ENCODE measurements at places on chromosomes 11 and 22. TPM values are rescaled to one million over a fixed set of nuclear protein-coding genes. Genes with fewer than 3 reads are reported as not detected.

The PGA5 gene
- total RNA-seq: not detected

The PRRG4 gene
- total RNA-seq: not detected

The CRYAB gene
- total RNA-seq: not detected

The CADM1 gene
- 3.8 TPM for total RNA-seq

DNA sequence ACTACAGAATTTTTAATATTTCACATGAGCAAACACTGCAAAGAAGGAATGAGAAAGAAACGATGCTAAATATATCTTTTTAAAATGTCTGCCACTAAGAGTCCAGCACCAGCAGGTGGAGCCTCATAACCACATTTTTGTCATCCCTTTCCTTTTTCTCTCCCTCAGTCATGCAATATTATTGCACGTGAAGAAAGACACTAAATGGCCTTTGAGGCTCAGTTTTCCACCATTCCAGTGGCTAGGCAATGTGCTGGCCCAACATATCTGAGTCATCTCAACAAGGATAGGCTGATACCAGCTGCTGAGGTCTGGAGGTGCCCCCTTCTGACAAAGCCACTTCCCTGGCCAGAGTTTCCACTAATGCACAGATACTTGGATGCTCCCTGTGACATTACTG, 1.8 kb downstream of the ALKBH8 start:
- H3K27me3 ChIP-seq: no peaks in the 10 kb centered on the region
- no peak overlapping the region for H3K27ac ChIP-seq
- peaks cover 4% of the 10 kb centered on the region for H3K36me3 ChIP-seq
- peaks cover 28% of the 10 kb centered on the region for H3K4me1 ChIP-seq

GRCh38 chr22:31526270-31526669, 29.9 kb downstream of the SFI1 start:
- DNase-seq: no peak
- no peak overlapping the region for H3K4me3 ChIP-seq
- peaks cover 9% of the 10 kb centered on the region for H3K36me3 ChIP-seq
- no peak overlapping the region for H3K27ac ChIP-seq
- H3K4me1 ChIP-seq: peaks cover 24% of the 10 kb centered on the region
- no peaks in the 10 kb centered on the region for H3K27me3 ChIP-seq

DNA sequence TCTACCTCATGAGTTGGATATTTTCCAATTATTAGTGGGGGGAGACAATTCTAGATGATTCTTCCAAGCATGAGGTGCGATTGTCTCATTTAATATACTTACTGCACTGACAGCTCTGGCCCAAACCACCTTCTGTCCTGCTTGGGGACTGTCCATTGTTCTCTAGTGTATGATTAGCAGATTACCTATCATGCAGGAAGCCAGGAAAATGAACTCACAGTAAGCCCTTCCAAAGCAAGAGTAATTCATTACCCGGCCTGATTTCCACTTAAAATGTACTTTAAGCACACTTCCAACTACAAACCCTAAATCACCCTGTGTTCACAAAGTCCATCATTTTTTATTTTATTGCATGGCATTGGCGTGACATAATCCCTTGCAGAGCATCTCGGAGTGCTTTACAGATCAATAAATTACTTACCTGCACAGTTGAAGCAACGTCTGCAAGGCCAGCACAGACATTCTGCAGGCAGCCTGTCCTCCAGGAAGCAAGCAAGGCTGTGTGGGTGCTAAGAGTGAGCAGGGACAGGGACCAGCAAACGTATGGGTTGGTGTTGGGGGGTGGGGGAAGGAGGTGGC, 838.2 kb downstream of the NTM start:
- H3K27ac ChIP-seq: no peak overlapping the region
- H3K27me3 ChIP-seq: no peaks in the 10 kb centered on the region
- H3K36me3 ChIP-seq: no peaks in the 10 kb centered on the region
- H3K4me3 ChIP-seq: no peak overlapping the region

GRCh38 chr11:2750682-2751522, 51.1 kb upstream of the KCNQ1OT1 start:
- H3K4me1 ChIP-seq: no peaks in the 10 kb centered on the region
- no peak overlapping the region for H3K27ac ChIP-seq
- no peaks in the 10 kb centered on the region for H3K36me3 ChIP-seq
- H3K4me3 ChIP-seq: no peak overlapping the region
- no peak for DNase-seq
- no peaks in the 10 kb centered on the region for H3K27me3 ChIP-seq

DNA sequence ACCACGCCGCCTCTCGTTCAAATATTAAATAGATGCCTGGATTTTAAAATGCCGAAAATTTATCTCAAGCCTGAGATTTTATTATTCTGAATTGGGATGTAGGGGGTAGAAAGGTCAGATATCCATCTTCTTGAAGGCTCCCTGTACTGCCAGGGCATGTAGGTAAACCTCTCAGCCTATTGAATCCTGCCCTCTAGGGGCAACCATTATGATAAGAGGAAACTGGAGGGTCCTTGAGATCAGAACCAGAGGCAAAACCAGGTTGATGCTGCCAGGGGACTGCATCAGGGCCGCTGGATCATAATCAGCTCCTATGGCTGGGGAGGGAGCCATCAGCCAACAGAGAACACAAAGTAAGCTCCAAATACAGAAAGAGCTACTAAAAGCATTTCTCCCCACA, 92.4 kb downstream of the KCNC1 start:
- no peaks in the 10 kb centered on the region for H3K4me1 ChIP-seq
- no peak overlapping the region for H3K4me3 ChIP-seq
- H3K27me3 ChIP-seq: no peaks in the 10 kb centered on the region
- H3K27ac ChIP-seq: no peak overlapping the region

DNA sequence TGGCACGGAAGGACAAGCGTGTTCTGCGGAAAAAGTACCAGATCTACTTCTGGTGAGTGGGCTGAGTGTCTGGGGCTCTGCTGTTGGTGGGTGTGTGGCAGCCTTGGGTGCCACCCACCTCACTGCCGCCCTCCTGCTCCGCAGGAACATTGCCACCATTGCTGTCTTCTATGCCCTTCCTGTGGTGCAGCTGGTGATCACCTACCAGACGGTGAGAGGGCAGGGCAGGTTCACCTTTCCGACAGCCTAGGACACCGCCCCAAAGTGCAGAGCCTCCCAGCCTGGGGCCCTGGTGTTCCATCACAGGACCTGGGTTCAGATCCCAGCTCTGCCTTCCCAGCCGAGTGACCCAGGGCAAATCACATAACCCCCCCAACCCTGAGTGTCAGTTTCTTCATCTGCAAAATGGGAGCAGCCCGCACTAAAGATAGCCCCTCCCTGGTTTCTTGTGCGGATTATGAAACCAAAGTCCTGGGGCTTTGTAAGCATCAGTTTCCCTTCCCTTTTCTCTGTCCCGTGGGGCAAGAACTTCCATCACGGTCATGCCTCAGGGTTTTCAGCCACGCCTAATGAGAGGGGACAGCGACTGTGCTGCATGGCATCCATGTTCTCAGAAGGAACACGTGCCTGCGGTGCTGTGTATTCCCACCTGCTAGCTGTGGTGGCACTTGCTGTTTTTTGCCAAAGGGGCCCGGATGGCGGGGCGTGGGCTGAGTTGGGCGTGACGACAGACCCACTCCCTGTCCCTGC, 9.8 kb upstream of the TAGLN start:
- H3K27me3 ChIP-seq: no peaks in the 10 kb centered on the region
- no peak for DNase-seq
- H3K4me1 ChIP-seq: no peaks in the 10 kb centered on the region

DNA sequence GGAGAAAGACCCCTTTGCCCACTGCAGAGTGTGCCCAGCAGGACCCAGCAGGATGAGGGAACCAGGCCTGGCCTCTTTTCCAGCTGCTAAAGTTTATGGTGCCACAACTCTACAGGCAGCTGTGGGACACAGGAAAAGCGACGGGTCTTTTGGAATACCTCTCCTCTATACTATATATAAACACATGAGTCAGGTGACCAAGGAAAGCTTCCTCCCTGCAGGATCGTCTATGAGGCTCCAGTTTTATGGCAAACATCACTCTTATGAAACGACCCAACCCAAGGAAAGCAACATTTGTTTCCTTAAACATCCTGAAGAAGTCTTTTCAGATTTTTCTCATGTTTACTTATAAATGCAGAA, 102.8 kb upstream of the AKIP1 start:
- no peak overlapping the region for H3K27ac ChIP-seq
- no peaks in the 10 kb centered on the region for H3K36me3 ChIP-seq
- H3K4me1 ChIP-seq: no peaks in the 10 kb centered on the region
- H3K27me3 ChIP-seq: no peaks in the 10 kb centered on the region

Data from CD4-positive, alpha-beta memory T cell (primary cell).